ENCODE measurements at places on chromosomes 12 and 14.

- peak; percentile 37 for DNase-seq
Measured at GRCh38 chr12:67827820-67828383, 161.3 kb upstream of the IFNG-AS1 start.

- DNase-seq: no peak
Measured at GRCh38 chr14:61300754-61301153, 19.6 kb upstream of the TMEM30B start.

DNA sequence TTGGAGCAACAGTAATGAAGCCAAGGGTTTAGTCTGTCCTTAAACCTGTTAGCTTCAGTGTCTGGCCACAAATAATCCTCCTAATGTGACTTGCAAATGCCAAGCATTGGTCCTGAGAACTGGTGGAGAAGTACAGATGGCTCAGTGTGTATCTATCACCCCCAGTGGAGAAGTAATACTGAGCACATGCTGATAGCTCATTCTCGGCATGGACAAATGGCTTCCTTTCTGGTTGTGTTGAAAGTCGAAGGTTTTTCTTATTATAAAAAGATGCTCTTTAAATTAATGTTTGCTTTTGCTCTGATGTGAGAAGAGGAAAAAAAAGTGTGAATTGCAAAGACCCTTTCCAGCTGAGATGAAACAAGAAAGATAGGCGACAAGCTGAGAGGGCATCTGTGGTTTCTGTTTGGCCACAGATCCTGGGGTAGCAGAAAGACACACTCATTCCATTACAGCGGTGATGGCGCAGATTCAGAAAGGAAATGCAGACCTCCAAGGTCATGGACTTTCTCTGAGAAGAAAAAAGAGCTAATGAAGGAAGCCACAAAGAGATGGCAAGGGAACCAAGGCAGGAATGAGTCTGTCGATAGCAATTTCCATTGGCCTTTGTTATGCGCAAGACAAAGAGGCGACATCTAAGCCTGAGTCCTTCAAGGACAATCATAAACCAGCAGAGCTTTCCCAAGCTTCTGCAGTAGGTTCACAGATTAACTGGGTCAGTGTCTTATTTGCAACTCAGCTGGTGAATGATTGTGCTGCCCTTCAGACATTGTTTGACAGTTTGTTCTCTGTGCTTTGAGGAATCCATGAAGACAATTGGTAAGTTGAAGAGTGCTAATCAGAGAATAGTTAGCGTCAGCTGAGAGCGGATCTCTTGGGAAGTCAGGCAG is 155.5 kb upstream of the RGS6 start:
- DNase-seq: no peak

GRCh38 chr14:30267141-30267540 is 291.8 kb upstream of the G2E3 start:
- DNase-seq: no peak

GRCh38 chr14:34833549-34834523 is 41.3 kb downstream of the BAZ1A start:
- no peak for DNase-seq

DNA sequence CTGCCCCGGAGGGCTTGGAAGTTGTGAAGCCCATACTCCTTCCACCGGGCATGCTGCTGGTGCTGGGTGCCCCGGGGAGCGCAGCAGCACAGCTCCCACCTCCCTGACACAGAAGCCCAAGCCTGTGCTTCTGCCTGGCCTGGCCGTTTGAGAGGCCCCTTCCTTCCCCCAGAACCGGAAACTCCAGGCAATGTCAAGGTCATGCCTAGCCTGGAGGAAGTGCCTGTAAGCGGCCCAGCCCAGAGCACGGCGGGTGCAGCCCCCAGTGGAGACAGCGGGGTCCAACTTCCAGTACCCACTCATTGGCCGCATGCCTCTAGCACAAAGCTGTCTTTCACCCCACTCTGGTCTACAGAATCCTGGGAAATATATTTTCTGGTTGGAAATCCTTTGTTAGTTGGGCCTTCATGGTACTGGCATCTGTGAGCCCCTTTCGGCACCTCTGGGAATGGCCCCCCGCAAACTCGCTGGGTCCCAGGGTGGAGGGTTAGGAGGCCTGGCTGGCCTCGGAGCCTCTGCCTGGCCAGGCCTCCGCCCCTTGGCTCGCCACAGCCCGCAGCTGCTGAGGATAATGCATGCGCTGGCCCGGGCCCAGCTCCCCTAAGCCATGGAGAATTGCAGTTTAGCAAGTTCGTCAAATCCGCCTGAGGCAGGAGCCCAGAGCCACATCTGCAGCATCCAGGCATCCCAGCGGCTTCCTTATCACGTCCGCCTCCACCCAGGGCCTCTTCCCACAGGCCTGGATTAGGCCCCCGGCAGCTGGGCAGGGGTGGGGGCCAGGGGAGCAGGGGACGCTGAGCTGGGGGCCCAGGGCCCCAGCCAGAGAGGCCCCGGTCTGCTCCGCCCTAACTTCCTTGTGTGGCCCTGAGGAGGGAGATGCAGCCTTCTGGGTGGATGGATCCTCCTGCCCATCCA is 48.9 kb upstream of the DLK1 start:
- no peak for DNase-seq

DNA sequence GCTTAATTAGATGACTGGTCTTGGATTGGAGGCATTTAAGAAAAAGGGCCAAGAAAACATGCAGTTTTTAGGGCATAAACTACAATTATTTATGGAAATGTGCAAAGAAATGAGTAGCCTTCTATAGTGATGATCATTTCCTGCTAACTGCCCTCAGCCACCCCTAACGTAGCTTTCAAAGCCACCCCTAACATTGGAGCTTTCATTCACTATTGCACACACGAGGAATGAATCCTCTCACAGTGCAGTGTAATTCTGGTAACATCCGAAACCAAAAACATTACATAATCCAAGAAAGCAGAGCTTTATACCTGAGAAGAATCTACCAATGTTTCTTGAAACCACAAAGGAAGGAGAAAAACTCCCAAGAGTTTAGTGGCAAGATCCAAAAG is 1003.6 kb downstream of the TMEM121 start:
- no peak for DNase-seq

- peak; percentile 46 for DNase-seq
Measured at GRCh38 chr12:117857632-117858612, 110.9 kb downstream of the KSR2 start.

DNA sequence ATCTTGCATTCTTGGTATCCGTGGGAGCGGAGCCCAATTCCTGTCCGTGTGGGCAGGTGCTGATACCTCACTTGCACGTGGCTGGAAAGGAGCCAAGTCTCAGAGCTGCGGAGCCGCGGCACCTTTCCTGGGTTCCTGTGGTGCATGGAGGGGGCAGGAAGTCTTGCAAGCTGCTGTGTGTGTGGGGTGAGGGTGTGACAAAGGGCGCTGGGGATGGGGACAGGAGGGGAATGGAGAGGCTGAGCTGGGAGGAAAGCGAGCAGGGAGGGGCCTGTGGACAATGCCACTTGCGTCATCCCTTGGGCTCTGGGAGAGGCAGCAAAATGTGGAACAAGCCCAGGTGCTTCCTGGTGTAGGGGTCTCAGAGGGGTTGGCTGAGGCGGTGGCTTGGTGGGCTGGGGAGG is 86.7 kb downstream of the CALM1 start:
- peak; percentile 22 for DNase-seq

DNA sequence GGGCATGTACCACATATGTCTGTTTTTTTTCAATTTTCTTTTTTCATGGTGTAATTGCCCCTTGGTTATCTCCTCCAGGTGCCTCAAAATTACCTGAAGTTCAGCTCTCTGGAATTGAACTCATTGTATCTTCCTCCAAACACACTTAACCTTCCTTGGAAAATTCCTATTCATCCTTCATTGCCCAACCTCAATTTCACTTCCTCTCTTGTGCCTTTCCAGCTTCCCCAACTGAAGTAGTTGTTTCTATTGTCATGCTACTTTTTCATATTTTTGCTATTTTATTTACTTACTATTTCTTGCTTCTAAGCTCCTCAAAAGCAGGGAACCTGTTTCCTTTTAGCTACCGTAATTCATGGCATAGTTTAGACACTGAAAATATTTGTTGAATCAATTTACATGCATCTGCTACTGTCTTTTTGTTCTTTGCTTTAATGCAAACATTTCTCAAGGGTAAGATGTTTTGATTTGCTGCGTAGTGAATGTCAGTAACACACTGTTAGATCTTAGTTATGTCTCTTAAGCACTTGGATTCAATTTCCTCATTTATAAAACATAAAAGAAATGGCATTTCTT is 37.0 kb upstream of the STXBP6 start:
- no peak for DNase-seq

DNA sequence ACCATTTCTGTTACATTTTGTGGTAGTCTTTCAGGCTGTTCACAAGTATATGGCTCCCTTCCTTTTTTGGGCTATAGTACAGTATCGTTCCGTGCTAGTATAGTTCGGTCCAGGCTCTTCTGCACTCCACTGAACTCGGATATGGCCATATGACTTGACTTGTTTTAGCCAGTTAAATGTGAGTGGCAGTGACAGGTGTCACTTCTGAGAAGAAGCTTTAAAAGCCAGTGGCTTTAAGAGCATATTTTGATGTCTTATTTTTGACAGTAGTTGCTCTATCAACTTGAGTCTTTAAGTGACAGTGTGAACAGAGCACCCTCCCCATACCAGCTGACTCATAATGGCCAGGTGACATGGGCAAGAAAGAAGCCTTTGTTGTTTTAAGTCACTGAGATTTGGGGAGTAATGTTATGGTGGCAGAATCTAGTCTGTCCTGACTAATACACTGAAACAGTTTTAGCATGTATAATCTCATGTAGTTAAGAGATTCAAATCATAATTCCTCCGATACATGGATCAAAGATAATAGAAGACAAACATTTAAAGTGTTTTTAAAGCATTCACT is 64.6 kb downstream of the ANO4 start:
- no peak for DNase-seq

GRCh38 chr14:21014761-21015190 is 10.1 kb downstream of the NDRG2 start:
- peak; percentile 82 for DNase-seq

DNA sequence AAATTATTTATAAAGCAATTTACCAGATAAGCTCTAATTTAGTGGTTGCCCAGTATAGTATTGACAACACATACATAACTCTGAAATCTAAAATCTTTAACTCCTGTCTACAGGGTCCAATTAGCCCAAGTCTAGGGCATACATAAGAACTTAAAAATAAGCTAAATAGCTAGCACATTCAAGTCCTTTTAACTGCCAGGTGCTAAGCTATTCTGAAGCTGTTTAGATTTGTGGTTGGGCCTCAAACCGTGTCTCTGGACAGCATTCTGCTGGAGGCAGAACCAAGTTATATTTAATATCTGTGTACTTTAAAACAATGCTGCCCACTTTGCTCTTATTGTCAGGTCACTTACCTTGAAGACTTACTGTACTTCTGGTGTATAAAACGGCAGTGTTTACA is 19.0 kb downstream of the RPS6KA5 start:
- no peak for DNase-seq

DNA sequence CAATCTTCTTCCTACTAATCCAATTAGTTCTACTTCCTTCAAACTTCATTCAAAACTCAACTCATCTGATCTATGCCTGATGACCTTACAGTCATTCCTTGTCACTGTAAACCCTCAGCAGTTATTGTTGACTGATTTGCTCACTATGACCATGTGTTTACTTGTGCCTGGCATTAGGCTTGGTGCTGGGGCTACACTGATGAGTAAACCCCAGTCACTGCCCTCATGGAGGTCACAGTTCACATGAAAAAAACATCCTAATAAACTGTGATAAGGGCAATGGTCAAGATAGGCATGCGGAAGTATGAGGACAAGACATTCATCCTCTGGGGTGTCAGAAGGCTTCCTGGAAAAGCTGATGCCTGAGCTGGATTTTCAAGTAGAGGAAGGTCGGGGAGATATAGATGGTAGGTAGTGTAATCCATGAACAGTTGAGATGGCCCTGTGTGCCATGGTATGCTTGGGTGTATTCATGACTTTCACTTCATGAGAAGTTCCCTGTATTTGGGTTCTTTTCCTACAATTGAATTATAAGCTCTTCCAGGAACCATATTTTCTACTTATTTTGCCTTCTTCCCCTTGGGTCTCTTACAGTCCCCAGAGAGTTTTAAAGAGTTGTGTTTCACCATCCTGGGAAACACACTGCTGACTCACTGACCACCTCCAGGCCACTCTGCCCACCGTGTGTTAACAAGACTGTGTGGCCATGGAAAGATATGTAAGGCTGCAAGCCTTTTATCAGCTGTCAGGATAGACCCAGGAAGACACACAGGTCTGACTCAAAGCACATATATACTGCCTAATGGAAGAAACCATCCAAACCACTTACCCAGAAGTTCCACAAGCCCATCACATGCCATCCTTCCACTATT is 38.7 kb upstream of the DUSP6 start:
- DNase-seq: no peak

DNA sequence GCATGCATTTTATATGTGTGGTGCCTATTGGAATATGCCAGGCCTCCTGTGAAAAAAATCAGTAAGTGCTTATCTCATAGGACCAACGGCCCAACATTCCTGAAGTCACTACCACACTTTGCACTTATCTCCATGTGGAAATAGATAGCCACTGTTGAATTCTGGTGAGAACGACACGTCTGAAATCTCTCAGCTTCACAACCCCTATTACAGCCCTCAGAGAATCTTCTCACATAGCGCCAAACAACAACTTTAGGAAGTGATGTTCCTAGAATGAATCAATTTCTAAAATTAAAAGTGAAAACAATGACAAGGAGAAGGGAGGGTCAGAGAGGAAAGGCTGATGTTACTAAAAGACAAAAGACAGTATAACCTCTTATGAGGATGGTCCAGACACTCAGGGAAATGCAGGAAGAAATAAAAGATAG is 270.8 kb upstream of the BTG1 start:
- no peak for DNase-seq

- no peak for DNase-seq
Measured at GRCh38 chr12:5000658-5001385, 42.9 kb upstream of the KCNA5 start.

DNA sequence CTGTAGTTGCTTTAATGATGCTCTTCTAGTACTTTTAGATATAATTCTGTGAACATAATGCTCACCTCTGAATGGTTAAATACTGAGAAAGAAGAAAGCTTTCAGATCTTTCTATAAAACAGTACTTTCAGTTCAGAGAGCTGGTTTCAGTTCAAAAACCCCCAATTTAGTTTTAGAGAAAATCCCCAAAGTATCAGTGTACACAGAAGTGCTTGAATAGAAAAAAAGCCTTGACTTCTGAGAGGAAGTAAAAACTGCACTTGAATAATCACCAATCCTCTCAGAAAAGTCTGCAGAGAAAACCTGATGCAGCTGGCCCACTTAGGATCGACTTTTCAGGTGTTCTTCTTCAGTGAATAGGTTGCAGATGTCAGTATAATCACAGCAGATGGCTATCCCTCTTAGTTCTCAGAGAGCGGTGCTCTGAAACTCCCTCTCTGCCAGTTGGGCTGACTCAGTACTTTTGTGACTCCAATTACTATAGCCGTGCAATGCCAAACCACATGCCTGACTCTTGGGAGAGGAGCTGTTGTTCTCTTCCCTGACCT is 616.3 kb downstream of the LRFN5 start:
- no peak for DNase-seq

- DNase-seq: no peak
Measured at GRCh38 chr12:38872156-38872555, 33.2 kb downstream of the CPNE8 start.

DNA sequence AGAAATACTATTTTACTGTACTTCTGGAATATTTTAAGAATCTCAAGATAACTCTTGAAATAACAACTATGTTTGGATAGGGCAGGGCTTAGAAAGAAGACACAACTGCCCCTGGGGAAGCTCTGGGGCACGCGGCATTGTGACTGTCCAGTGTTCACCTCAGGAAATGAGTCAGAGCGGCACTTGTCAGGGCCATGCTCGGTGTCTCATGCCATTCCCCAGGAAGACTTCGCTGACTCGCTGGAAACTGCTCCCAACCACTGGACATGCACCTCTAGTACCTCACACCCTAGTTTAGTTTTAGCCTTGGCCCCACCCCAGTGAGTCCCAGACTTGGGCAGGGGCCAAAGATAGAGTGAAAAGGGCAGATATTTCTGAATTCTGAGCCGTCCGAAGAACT is 192.0 kb downstream of the TTC7B start:
- no peak for DNase-seq
